Activated T-cell treated with anti-CD3 and anti-CD28 coated beads, Interleukin-2, amount 50 U/mL, for 48 hours (primary cell): ENCODE measurements at places on chromosomes 5 and 9.
A peak's percentile ranks its signal among the peaks of the same experiment; 100 is the strongest.

- no peak for DNase-seq
These were observed 108.5 kb downstream of the NFIB start for GRCh38 chr9:14205463-14205862.

- no peak for DNase-seq
These were observed 436.2 kb downstream of the DTWD2 start for GRCh38 chr5:118552146-118552545.

GRCh38 chr5:179417016-179417415 is 71.8 kb upstream of the ADAMTS2 start:
- no peak for DNase-seq

- no peak for DNase-seq
These were observed 110.6 kb upstream of the FER start for GRCh38 chr5:108637134-108637533.

DNA sequence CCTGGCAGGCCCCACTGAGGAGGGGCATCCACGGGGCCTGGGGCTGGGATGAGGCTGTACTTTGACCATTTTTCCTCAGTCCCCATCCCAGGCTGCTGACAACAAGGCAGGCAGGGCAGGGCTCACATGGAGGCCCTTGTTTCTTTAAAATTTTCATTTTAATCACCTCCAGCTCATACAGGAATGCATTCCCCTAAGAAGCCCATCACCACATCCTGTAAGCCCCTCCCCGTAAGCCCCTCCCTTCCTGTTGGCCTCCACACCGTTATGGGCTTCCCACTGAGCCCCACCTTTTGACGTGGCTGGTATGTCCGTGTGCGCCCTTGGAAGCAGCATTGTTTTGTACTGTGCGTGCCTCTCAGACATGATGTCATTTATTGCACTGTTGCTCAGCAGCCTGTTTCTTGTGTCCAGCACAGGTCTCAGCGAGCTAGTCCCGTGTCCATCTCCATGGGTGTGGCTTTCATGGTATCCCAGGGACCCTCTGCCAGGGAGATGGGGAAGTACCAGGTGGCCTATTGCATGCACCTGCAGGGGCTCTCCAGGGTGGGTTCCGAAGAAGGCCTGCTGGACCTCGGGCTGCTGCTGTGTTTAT is 22.4 kb downstream of the PHF2 start:
- DNase-seq = peak; percentile 15

DNA sequence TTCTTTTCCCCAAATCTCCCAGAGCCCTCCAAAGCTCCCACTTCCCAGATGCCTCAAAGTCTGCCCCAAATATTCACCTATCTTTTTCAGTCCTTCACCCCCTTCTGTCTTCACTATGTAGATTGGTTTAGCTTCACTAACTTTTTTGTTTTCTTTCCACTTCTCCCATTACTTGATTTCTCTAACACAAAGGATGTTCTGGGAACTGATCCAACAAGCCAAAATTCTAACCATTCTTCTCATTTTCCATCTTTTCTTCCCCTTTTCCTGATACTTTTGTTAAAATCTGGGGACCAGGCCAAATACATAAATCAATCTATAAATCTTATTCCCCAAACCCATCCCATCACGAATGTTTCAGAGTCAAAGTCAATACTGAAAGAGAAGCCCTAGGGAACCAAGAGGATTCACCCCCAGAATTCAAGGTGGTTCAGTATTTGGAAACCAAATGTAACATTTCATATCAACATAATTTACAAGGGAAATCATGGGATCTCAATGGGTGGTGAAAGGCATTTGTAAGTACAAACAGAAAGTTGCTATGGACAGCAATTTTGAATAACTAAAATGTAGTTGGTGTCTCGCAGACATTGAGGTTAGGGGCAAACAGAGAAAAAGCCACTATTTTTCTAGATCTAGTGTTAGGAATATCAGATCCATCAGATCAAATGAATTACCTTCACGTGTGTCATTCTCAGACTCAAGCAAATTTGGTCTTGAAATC is 35.3 kb downstream of the APTX start:
- DNase-seq = no peak

GRCh38 chr9:72577212-72577753 is 55.9 kb downstream of the TMC1 start:
- no peak for DNase-seq

GRCh38 chr9:117511852-117512481 is 97.1 kb upstream of the ASTN2 start:
- DNase-seq = no peak

DNA sequence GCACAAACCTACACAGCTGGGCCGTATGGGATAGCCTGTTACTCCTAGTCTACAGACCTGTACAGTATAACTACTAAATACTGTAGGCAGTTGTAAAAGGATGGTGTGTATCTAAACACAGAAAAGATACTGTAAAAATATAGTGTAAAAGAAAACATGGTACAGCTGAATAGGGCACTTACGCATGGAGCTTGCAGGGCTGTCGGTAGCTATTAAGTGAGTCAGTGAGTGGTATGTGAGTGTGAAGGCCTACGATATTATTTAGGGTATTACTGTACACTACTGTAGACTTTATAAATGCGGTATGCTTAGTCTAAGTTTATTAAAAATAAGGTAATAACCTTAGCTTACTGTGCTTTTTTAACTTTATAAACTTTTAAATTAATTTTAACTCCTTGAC is 1.2 kb downstream of the ZCCHC9 start:
- no peak for DNase-seq

GRCh38 chr5:179614745-179615144 is 8.7 kb downstream of the HNRNPH1 start:
- no peak for DNase-seq

GRCh38 chr5:60092671-60093422 is 199.3 kb upstream of the PDE4D start:
- no peak for DNase-seq

DNA sequence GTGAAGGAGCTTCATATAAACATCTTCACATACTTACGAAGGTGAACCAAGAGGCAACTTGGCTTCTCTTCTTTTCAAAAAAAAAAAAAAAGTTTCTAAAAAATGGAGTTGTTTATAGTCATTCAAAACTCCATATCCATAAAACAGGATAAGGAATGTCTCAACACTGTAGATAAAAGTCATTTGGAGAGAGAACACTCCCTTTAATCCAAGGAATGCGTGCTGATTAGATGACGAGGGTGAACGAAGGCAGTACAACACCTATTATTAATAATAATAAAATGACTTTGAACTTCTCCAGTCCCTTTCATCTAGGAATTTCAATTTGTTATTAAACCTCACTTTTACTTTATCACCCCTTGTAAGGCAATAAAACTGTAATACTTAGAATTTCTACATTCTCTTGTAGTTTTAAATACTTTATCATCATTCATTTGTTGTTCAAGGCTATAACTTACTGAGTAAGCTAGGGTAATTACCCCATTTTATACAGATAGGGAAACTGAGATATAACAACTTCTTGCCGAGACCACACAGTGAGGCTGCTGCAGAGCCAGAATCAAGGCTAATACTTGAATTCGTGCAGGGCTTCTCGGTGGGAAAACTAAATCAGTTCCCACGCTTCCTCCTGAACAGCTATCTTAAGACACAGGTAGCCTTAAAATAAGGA is 377.1 kb downstream of the EFNA5 start:
- DNase-seq = no peak

- DNase-seq = no peak
These were observed 211.7 kb upstream of the MVB12B start for GRCh38 chr9:126114850-126115460.

- no peak for DNase-seq
These were observed 852 bp downstream of the IL9 start for GRCh38 chr5:135894789-135895188.

GRCh38 chr5:111934511-111934910 is 177.5 kb upstream of the NREP start:
- DNase-seq = no peak

GRCh38 chr9:120263836-120264235 is 316.1 kb downstream of the CDK5RAP2 start:
- no peak for DNase-seq

GRCh38 chr5:55241746-55242145 is 8.3 kb upstream of the CCNO start:
- DNase-seq = no peak

- DNase-seq = no peak
These were observed 4.6 kb upstream of the ERAP2 start for GRCh38 chr5:96871686-96872085.

DNA sequence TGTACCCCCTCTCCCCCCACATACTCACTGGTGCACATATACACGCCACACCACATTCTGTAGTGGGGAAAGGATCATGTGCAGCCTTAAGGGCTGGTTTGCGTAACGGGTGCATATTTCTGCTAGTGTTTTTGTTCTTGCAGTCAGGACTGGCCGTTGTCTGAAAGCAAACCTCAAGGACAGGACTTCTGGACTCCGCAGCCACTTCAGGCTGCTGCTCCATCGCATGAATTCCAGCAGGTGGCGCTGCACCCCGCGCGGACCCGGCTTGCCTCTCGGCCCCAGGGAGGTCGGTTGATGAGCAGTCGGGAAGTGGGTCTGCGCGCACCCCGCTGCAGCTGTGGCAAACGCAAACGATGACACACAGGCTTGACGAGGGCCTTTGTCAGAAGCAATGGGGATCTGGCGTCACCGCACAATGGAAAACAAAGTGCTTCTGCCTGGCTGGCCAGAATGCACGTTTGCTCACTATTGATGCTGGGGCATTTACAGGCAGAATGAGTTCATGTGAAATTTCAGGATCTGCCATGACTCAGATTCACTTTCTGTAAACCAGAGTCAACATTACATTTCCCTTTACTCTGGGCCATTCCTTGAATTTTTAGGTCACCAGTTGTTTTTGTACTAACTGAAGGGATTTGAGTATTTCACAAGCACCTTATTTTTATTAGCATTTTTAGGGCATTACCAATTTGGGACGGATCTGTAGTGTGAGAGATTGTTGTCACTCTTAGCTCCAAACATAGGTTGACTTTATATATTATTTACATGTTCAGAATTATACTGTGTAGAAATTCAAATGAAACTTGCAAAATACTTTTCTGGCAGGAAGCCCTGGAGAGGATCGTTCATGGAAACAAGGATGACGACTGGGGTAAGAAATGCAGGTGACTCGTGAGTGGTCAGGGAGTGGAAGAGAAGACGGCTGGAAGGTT is 36.4 kb upstream of the GLRX start:
- DNase-seq = peak; percentile 96

GRCh38 chr9:13715430-13715829 is 435.9 kb upstream of the MPDZ start:
- DNase-seq = no peak
